ENCODE measurements at places on chromosomes 4 and X.

GRCh38 chr4:38831653-38832052, 25.0 kb downstream of the TLR6 start:
- no peak for DNase-seq

DNA sequence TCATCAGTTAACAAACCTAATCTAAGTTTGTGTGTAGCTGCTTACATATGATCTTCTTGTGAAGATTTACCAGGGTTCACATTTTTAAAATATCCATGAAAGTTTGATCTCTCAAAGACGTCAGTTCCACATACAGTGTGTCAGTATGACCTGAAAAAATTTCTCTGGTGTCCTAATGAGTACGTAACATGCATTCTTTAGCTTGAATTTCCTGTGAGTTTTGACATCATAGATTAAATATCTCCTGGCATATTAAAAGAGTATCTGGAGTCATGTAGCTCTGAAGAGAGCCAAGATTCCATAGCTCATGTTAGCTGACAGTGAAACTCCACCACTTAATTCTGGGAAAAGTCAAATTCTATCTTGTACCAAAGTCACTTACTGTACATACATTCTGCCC, 43.9 kb upstream of the PDLIM5 start:
- DNase-seq: no peak

DNA sequence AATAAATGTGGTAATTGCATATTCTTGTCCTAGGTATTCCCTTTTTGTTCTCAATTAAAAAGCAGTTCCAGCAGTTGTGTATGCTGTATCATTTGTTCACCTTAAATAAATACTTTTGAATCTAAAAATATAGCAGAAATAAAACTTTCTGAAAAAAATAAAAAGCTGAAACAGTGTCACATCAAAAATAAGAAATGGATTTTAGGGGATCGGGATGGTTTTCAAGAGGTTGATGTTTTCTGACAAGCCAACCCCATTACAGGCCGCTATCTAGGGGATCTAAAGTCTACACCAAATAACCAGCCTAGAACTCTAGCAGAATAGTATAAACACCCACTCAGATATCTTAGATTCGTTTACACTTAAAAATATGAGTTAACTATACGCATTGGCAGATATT, 95.4 kb upstream of the MAML3 start:
- DNase-seq: no peak

- DNase-seq: no peak
These were observed 42.4 kb downstream of the DCUN1D4 start for GRCh38 chr4:51885363-51885762.

DNA sequence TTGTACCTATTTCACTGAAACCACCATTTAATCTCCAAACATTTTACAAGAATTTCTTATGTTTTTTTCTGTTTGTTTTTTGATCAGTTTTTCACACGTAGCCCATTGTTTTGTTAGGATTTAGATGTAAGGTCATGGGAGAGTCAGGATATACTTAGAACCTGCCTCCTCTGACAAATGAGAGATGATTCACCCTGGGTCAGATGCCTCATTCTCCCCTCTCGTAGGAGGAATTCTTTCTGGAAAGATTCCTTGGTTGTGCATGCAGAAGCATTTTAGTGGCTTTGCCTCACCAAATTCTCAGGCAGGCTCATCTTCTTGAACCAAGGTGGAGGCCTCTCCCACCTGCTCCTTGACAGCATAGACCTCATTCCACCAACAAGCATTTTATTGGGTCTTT, 599.3 kb downstream of the SPRY1 start:
- DNase-seq: no peak

DNA sequence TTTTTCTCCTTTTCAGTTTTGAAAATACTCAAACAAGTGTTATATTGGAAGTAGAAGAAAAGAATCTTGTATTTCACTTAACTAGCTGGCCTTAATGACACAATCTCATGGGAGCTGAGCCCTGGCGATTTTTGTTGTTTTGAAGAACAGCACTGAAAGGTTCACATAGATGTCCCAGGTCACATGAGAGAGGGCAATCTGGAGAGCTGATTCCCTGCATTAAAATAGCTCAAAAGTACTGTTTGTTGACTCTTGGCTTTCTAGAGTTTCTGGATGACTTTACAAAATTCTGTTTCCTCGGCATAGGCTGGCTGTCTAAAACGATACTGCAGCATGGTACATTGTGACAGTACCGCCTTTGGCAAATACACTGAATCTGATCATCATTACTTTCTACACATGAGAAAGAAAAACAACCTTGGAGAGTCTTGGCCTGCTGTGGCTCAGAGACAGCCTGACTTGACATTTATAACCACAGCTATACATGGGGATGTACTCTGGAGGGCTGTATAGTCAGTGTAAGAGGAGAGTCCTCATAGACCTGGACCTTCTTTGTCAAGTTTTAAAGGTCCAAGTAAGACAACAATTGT, 119.8 kb upstream of the PDLIM3 start:
- no peak for DNase-seq

DNA sequence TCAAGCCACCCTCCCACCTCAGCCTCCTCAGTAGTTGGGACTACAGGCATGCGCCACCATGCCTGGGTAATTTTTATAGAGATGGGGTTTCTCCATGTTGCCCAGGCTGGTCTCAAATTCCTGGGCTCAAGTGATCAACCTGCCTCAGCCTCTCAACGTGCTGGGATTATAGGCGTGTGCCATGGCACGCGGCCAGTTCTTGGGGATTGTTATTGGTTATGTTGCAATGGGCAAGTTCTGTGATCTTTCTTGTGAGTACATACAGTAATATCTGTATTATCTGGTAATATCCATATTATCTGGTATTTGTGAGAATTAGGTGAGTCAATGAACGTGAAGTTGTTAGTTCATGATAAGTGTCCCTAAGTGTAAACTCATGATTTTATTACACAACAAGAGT, 90.3 kb upstream of the TBL1X start:
- DNase-seq: no peak

- no peak for DNase-seq
These were observed 204.1 kb upstream of the DDX53 start for GRCh38 chrX:22795671-22796070.

DNA sequence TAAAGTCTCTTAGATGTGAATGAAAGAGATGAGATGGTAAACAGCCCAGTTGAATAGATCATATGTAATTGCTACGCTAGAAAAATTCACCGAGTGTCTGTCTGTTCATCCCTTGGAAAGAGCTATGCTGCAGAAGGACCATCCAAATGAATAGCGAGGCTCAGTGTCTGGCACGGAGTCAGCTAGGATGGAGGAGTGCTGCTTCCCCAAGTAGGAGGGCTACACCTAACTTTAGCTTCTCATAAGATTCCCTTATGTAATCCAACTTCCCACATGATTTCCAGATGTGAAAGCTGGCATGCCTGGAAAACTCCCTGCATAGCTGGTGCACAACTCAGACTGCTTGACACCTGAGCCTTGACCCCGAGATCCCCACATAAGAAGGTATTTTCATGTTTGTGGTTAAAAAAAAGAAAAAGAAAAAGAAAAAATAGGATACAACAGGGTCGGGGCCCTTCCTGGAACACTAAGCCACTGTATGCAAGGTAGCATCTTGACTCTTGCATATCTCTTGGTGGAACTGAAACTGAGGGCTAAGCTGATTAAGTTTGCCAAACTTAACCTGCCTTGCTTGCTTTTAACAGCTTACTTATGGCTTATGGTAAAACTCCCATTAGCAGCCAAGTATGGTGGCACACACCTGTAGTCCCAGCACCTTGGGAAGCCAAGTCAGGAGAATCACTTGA, 82.3 kb downstream of the FREM3 start:
- no peak for DNase-seq

GRCh38 chrX:130726661-130727060, 176.3 kb downstream of the ENOX2 start:
- no peak for DNase-seq

DNA sequence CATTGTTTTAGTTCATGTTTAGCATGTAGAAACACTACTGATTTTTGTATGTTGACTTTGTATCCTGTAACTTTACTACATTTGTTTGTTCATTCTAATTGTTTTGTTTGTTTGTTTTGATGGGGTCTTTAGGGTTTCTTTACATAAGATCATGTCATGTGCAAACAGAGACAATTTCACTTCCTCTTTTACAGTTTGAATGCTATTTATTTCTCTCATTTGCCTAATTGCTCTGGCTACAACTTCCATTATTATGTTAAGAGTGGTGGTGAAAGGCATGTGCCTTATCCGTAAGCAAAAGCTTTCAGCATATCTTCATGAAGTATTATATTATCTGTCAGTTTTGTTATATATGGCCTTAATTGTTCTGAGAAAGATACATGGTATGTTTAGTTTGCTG, 571.1 kb downstream of the PCDH7 start:
- DNase-seq: no peak

GRCh38 chrX:38103857-38104812, 97.8 kb downstream of the SYTL5 start:
- no peak for DNase-seq

GRCh38 chrX:16868920-16869319, 1.2 kb downstream of the RBBP7 start:
- DNase-seq: no peak

DNA sequence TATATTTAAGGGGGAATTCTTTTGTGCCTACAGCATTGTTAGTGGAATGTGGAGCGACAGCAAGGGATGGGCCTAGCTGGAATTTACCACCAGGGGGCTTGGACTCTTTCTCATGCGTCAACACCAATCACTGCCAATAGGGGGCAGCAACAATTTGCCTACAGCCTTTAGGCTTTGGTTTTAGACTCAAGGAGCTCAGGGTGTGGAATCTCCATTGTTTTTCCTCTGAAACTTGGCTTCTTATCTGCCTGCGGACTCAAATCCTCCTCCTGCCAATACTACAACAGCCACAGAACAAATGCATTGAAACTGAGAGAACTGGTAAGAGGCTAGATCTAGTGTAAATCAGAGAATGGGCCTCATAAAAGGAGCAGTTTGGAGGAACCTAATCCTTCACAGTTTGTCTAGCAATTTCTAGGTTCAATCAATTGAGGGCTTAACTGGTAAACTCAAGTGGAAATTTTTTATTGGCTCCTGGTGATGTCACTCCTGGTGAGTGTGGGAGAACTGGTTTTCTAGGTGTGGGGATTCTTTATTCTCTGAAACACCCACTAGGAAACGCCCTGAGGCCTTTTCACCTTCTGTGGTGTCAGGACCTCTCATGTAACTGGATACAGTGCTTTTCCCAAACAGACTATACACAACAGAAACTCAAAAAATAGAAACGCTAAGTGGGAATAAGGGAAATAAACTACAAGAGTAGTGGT, 27.9 kb upstream of the TMSB4X start:
- peak; percentile 75 for DNase-seq

DNA sequence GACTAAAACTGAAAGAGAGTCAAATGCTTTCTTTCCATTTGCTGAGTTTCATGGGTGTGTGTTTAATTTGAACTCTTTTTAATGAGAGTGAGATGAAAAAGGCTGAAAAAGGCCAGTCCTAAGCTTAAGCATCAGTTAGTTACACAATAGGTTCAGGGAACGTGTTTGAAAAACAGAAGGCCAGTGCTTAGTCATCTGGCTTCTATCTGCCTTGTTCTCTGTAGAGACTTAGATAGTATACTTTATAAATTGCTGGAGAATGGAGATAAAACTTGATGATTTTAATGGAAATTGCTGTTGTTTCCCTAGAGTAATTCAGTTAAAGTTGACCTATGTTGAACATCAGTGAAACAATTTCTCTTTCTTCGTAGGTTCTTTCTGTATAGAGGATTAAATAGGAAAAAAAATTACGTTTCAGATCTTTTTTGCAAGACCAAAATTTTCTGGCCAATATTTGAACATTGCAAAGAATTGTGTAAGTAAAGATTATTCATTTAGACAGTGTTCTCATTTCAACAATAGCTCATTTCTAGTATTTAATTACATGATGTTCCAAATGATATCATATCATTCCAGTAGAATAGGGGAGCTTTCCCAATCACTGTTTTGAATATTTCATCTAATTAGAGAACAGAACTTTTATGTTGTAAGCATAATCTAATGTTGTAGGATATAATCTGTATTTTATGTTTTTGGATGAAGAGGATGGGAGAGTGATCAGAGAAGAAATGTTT, 1088.8 kb downstream of the ADGRL3 start:
- no peak for DNase-seq

DNA sequence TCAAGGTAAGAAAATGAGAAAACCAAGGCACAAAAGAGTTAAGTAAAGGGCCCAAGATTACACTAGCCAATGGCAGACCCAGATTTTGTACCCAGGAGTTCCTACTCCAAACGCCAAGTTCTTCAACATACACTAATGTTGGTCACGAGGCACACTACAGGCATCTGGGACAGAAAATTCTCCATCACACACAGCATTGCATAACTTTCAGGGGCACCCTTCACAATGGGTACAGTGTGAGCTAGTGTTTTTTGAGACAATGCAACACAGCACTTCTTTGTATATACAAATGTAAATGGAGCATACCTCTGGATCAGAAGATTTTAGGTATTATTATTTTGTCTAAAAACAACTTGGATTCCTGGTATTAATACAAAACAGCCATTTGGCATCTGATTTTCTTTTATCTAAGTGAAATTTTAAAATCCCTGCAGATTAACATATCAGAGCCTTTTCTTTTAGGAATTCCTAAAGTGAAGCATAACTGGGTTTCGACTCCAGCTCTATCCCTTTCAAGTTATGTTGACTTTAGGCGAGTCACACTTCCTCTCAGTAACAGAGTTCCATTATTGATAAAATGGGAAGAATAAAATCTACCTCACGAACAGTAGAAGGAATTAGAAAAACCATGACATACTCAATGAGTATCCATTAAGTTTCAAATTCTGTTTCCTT, 41.1 kb downstream of the ADGRA3 start:
- no peak for DNase-seq

DNA sequence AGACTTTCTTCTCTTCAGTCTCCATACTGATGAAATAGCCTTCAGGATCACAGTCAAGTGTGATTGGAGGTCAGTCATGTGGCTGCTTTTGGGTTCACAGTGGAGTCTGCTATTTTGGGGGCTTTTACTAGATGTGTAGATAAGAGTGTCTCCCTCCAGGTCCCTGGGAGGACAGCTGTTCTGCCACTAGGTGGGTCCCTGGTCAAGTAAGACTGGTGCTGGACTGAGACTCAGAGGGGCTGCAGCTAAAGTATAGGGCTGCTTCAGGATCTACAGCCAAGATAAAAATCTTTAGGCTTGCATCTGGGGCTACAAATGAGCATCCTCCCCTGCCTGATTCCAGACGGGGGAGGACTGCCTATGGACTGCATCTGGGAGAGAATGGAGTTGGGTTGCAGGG, 200.7 kb upstream of the ANKRD50 start:
- DNase-seq: no peak

GRCh38 chrX:65601530-65602220, 65.8 kb upstream of the MSN start:
- peak; percentile 52 for DNase-seq

GRCh38 chrX:112631892-112632291, 47.8 kb downstream of the LHFPL1 start:
- no peak for DNase-seq

- no peak for DNase-seq
These were observed 35.9 kb upstream of the CXCL8 start for GRCh38 chr4:73704314-73705055.
